ENCODE measurements at places on chromosomes 4 and X. TPM values are rescaled to one million over a fixed set of nuclear protein-coding genes. Genes with fewer than 3 reads are reported as not detected.

GRCh38 chr4:20645236-20645635, 55.0 kb upstream of the PACRGL start:
- H3K27me3 ChIP-seq: peaks cover 8% of the 10 kb centered on the region
- H3K4me1 ChIP-seq: no peaks in the 10 kb centered on the region
- no peak overlapping the region for H3K4me3 ChIP-seq
- no peaks in the 10 kb centered on the region for H3K36me3 ChIP-seq
- no peak for DNase-seq

GRCh38 chrX:121308276-121308805, 260.9 kb downstream of the GLUD2 start:
- H3K27ac ChIP-seq: no peak overlapping the region
- no peak for DNase-seq
- no peaks in the 10 kb centered on the region for H3K4me1 ChIP-seq
- H3K36me3 ChIP-seq: no peaks in the 10 kb centered on the region
- no peak overlapping the region for H3K4me3 ChIP-seq
- no peaks in the 10 kb centered on the region for H3K27me3 ChIP-seq

DNA sequence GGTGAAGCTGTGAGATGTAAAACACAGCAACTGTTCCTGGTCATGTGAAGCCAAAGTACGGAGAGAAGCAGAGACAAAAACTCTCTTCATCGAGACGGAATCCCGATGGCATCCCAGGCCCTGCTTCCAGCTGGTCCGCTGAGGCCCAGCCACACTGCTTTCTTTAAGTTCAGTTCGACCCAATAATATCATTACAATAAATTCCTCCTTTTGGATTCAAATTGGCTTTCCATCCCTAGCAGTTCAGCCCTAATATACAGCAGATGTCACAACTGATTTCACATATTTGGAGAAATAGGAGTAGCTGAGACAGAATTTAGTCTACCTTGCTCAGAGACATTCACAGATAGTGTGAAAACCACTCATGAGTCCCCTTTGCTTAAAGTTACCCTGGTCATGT, 98.3 kb upstream of the SPRY1 start:
- no peak for DNase-seq
- H3K36me3 ChIP-seq: peaks cover 10% of the 10 kb centered on the region
- no peak overlapping the region for H3K4me3 ChIP-seq
- H3K27me3 ChIP-seq: no peaks in the 10 kb centered on the region
- H3K27ac ChIP-seq: no peak overlapping the region

DNA sequence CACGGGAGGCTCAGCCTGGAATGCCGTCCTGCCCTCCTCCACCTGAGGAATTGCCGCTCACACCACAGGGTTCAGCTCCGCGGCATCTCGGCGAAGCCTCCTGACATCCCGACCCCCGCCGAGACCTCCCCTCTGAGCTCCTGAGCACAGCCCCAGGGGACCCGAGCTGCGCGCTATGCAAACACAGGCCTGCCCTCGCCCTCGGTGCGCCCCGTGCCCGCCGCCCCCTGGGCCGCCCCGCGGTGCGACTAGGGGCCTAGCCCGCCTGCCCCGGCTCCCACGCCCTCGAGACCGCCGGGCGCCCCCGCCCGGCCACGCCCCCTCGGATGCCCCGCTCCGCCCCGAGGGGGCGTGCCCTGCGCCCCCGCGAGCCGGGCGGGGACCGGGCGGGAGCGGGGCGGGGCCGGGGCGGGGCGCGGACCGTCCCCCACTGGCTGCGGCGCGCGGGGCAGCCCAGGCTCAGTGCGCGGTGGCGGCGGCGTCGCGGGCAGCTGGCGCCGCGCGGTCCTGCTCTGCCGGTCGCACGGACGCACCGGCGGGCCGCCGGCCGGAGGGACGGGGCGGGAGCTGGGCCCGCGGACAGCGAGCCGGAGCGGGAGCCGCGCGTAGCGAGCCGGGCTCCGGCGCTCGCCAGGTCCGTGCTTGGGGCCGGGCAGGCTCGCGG, at the start of gene FGFR3:
Gene FGFR3, plus strand, starts transcription at position 462 of the 664 bp plus-strand sequence. CDS start 642 bp downstream, outside the sequence.
- H3K27me3 ChIP-seq: peaks cover 12% of the 10 kb centered on the region
- no peaks in the 10 kb centered on the region for H3K36me3 ChIP-seq
- peak; percentile 53 for DNase-seq
- H3K27ac ChIP-seq: no peak within 1 kb of the TSS
- H3K4me1 ChIP-seq: peaks cover 2% of the 10 kb centered on the region

DNA sequence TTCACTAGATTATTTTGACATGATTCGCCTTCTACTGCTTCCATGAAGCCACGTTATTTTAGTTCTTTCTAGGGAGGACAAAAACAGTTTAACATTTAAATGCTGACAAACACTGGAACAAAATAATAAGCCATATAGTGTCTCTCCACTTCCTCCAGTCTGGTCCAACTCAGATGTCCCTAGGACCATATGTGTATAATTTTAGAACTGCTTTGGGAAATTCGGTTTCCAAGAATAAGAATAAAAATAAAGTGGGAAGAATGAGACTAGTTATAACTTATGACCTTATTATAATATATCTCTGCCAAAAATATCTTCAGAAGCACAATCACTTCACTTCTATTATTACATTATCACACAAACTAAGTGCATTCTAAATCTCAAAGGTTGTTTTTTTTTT, 164.4 kb upstream of the POF1B start:
- no peaks in the 10 kb centered on the region for H3K4me1 ChIP-seq

DNA sequence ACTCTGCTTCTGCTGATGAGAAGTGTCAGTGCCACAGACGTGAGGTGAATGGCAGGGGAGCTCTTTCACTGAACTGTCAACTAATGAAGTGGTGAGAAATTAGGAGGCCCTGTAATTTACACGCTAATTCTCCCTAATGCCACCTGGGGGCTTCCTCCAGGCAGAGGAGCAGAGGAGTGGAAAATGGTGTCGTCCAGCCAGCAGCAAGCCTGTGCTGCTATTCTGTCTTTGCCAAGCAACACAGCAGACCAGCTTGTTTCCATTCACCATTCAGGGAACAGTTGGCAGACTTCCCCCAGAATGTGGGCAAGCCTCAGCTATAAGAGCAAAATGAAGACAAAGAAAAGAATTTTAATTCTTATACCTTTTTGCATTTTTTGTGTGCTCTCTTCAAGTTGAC, 245.2 kb upstream of the TET2 start:
- H3K36me3 ChIP-seq: no peaks in the 10 kb centered on the region
- no peak overlapping the region for H3K27ac ChIP-seq
- H3K27me3 ChIP-seq: peaks cover 6% of the 10 kb centered on the region
- no peaks in the 10 kb centered on the region for H3K4me1 ChIP-seq
- no peak overlapping the region for H3K4me3 ChIP-seq

The KLHL4 gene
- total RNA-seq: not detected

DNA sequence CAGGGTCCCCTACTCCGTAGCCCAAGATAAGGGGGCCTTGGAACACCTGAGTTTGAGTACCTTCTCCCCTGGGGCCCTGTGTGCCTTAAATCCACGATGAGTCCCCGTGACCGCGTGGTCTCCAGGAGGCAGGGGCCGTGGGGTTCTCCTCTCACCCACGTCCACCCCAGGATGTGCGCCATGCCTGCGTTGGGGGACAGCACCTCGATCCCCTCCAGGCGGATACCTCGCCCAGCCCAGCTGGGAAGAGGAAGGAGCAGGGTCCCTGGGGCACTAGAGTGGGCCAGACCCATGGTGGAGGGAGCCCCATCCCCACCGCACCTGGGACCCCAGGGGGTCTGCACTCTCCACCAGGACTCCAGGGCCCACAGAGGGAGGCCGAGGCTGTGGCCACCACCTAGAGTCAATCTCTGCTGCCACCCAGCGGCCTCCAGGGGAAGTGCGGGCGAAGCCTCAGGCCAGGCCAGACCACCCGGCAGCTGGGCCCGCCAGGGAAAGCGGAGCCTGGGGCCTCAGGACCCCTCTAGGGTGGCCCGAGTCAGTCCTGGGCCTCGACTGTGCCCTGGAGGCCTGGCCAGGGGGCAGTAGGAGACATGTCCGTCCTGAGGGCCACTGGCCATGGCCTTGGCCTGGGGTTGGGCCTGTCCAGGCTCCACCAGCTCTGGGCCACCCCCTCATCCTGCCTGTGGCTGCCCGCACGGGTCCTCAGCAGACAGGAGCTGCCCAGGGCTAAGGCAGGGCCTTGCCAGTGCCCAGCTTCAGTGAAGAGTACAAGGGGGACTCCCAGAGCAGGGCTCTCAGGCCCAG, 55.0 kb downstream of the FAM53A start:
- H3K36me3 ChIP-seq: no peaks in the 10 kb centered on the region
- H3K27ac ChIP-seq: no peak overlapping the region
- peak; percentile 62 for DNase-seq
- no peaks in the 10 kb centered on the region for H3K4me1 ChIP-seq
- H3K27me3 ChIP-seq: no peaks in the 10 kb centered on the region

GRCh38 chr4:80196259-80196921, 913 bp upstream of the PRDM8 start:
- H3K27me3 ChIP-seq: peaks cover 12% of the 10 kb centered on the region
- H3K4me1 ChIP-seq: peaks cover 35% of the 10 kb centered on the region
- H3K4me3 ChIP-seq: peak overlapping the region; percentile 75

DNA sequence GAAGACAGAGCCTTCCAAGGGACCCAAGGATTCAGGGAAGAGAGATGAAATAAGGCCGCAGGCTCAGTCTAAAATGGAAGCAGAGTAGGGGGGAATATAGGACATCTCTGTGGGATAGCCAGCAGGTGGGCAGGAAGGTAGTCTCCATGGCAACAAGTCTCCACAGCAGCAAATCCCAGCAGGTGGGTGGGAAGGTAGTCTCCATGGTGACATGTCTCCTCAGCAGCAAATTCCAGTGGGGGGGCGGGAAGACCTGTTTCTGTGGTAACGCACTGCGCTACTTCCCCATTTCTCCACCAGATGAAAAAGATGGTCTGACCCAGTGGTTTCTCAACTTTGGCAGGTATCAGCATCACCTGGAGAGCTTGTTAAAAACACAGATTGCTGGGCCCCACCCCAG, 18.3 kb downstream of the NLGN3 start:
- no peak overlapping the region for H3K4me3 ChIP-seq
- H3K4me1 ChIP-seq: peaks cover 4% of the 10 kb centered on the region
- DNase-seq: no peak
- H3K36me3 ChIP-seq: peaks cover 27% of the 10 kb centered on the region
- H3K27ac ChIP-seq: no peak overlapping the region
- no peaks in the 10 kb centered on the region for H3K27me3 ChIP-seq

The CXCL6 gene
- not detected for total RNA-seq

The FAM47E gene
- total RNA-seq: not detected

GRCh38 chr4:171561419-171561818, 251.8 kb upstream of the GALNTL6 start:
- no peaks in the 10 kb centered on the region for H3K27me3 ChIP-seq
- H3K4me1 ChIP-seq: no peaks in the 10 kb centered on the region
- H3K27ac ChIP-seq: no peak overlapping the region
- no peaks in the 10 kb centered on the region for H3K36me3 ChIP-seq
- no peak overlapping the region for H3K4me3 ChIP-seq

GRCh38 chr4:18815081-18815778, 793.7 kb upstream of the LCORL start:
- H3K27ac ChIP-seq: no peak overlapping the region
- no peaks in the 10 kb centered on the region for H3K4me1 ChIP-seq
- H3K4me3 ChIP-seq: no peak overlapping the region
- no peaks in the 10 kb centered on the region for H3K27me3 ChIP-seq
- no peaks in the 10 kb centered on the region for H3K36me3 ChIP-seq

DNA sequence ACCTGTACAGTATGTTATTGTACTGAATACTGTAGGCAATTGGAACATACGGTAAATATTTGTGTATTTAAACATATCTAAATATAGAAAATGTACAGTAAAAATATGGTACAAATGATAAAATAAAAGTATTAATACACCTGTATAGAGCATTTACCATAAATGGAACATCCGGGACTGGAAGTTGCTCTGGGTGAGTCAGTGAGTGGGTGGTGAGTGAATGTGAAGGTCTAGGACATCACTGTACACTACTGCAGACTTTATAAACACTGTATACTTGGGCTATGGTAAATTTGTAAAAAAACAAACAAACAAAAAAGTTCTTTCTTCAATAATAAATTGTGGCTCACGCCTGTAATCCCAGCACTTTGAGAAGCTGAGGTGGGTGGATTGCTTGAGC, 52.4 kb upstream of the FHL1 start:
- H3K27ac ChIP-seq: no peak overlapping the region
- H3K4me3 ChIP-seq: no peak overlapping the region
- H3K27me3 ChIP-seq: no peaks in the 10 kb centered on the region
- no peak for DNase-seq
- no peaks in the 10 kb centered on the region for H3K4me1 ChIP-seq

The CYTL1 gene
- not detected for total RNA-seq

DNA sequence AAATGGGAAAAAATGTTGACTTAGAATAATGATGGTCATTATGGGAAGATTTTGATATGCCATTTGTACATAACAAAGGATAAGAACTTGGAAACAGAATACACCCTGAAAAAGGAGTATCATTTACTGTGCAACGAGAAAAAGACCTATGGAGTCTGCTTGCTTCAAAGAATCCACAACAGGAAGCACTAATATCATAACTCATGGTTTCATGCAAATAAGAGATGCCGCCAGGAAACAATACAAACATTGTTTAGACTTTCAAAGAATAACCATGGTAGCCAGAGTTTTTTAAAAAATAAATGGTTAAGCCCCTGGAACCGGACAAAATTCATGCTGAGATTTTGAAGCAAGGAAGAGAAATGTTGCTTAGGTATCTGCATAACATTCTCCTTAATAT, 139.9 kb upstream of the ETNPPL start:
- no peak overlapping the region for H3K27ac ChIP-seq
- no peaks in the 10 kb centered on the region for H3K27me3 ChIP-seq
- H3K36me3 ChIP-seq: no peaks in the 10 kb centered on the region
- DNase-seq: no peak

DNA sequence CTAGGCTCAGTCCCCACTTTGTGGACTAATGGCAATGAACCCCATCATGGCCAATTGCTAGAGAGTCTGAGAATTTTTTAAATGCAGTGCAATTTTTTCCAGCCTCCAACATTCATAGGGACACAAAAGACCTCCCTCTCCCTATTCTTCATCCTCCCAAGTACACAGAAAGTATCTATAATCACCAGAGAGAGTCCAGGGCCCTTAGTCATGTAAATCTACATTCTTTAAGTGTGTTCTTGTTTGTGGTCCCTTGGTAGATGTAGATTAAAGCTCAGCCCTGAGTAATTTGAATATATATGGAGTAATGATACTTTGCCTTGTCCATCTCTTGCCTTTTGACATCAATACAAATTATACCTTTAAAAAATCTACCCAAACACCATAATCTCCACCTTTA, 51.3 kb upstream of the ATXN3L start:
- DNase-seq: no peak
- H3K27ac ChIP-seq: no peak overlapping the region
- peaks cover 7% of the 10 kb centered on the region for H3K4me1 ChIP-seq
- no peaks in the 10 kb centered on the region for H3K27me3 ChIP-seq

The HTRA3 gene
- not detected for total RNA-seq

- no peaks in the 10 kb centered on the region for H3K4me1 ChIP-seq
- no peaks in the 10 kb centered on the region for H3K27me3 ChIP-seq
- no peak for DNase-seq
- H3K36me3 ChIP-seq: no peaks in the 10 kb centered on the region
Observed at GRCh38 chrX:12932244-12932643, 25.8 kb downstream of the TLR8 start.

DNA sequence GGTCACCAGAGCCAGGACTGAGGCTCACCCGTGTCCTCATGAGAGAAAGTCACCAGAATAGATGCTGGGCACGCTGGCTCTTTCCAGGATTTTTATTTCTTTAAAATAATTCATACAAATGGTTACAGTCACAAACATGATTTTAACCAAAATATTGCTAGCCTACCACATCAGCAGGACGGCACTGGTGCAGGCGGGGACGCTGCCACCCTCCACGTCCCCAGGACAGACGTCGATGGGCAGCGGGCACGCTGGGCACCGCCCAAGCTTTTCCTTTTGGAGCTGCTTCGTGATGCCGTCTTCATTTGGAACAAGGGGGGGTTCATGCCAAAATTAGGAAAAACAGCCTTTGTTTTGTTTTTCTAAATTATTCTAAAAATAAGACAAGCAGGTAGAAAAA, 37.6 kb downstream of the CTBP1 start:
- H3K4me3 ChIP-seq: no peak overlapping the region
- no peak overlapping the region for H3K27ac ChIP-seq
- H3K36me3 ChIP-seq: peaks cover 37% of the 10 kb centered on the region
- H3K27me3 ChIP-seq: no peaks in the 10 kb centered on the region
- no peak for DNase-seq
- H3K4me1 ChIP-seq: peaks cover 18% of the 10 kb centered on the region

The PSAPL1 gene
- total RNA-seq: not detected

All from activated B cell treated with CpG ODN at 0.5 μM for 24 hours (primary cell).